Fibroblast of skin of back (primary cell): ENCODE measurements at places on chromosomes 12 and 14.

DNA sequence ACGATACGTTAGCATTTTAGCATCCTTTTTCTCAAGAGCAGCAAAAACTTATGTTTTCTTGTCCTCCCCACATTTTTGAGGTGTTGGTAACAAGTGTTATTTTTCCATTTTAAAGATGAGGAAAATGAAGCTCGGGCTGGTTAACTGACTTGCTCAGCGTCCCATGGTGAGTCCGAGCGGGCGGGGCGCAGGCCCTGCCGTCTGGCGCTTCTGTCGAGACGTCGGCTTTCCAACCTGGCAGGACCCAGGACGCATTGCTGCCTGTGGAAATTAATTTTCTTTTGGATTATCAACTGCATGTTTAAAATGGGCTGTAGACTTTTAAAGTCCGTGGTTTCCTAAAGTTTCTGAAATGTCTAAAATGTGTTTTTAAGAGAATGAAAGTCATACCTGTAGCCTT lies 30.4 kb downstream of the XRCC3 start:
- DNase-seq: no peak

GRCh38 chr14:105287249-105288102 lies 13.3 kb downstream of the BRF1 start:
- DNase-seq: no peak

- DNase-seq: no peak
Measured at GRCh38 chr12:79423560-79423959, 267.2 kb downstream of the PAWR start.

- DNase-seq: peak; percentile 90
Measured at GRCh38 chr12:10392394-10392930, 2.6 kb upstream of the KLRK1 start.

GRCh38 chr12:32437095-32437515 lies 37.7 kb downstream of the FGD4 start:
- peak; percentile 90 for DNase-seq

DNA sequence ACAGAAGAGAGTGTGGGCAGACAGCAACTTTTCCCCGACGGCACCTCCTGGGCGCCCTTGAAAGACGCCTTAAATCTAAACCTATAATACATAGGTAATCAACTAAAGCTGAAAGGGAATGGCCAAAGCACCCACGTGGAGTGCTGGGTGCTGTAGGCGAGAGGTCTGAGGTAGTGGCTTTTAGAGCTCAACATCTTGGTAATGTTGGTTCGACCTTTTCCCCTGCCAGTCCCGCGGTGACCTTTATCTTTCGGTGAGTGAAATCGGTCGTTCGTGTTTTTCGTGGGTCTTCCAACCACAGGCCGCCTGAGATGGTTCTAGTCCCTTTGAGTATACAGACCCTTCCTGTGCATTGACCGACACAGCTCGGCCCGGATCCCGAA lies 9.1 kb downstream of the OR6S1 start:
- DNase-seq: no peak

GRCh38 chr12:70194076-70194475 lies 49.2 kb upstream of the CNOT2 start:
- DNase-seq: no peak
